Esophagus (tissue), 2 donors: ENCODE measurements at places on chromosomes 1 and 21. TPM values are rescaled to one million over a fixed set of nuclear protein-coding genes. Genes with fewer than 3 reads are reported as not detected.

Gene CLDN19
- polyA plus RNA-seq: not detected

Gene PLEKHN1
- polyA plus RNA-seq: 35.6 TPM

Gene FALEC
- polyA plus RNA-seq: 4.6 TPM

Gene TP73
- polyA plus RNA-seq: 3.5 TPM

Gene PKLR
- 0.04 TPM for polyA plus RNA-seq
